ENCODE measurements at places on chromosomes 5 and 9.

DNA sequence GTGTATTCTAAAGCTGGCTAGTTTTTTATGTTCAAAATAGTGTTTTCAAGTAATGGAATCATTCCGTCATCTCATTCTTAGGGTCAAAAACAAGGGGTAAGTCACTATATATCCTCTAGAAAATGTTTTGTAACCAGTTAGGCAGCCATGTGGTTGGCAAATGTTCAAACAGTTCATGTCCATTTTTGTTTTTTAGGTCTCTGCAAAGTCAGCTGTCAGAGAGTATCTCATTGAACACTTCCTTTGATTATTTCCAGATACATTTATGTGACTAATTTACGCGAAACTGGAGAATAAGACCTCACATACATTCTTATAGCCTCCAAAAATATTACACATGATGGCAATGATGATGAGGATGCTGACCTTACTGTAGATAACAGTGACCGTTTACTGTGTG, 50.4 kb downstream of the TRIO start:
- DNase-seq = no peak

- DNase-seq = no peak
These were observed 88.0 kb upstream of the FTMT start for GRCh38 chr5:121763665-121764064.

GRCh38 chr5:1011226-1011631, 2.6 kb downstream of the NKD2 start:
- peak; percentile 41 for DNase-seq

DNA sequence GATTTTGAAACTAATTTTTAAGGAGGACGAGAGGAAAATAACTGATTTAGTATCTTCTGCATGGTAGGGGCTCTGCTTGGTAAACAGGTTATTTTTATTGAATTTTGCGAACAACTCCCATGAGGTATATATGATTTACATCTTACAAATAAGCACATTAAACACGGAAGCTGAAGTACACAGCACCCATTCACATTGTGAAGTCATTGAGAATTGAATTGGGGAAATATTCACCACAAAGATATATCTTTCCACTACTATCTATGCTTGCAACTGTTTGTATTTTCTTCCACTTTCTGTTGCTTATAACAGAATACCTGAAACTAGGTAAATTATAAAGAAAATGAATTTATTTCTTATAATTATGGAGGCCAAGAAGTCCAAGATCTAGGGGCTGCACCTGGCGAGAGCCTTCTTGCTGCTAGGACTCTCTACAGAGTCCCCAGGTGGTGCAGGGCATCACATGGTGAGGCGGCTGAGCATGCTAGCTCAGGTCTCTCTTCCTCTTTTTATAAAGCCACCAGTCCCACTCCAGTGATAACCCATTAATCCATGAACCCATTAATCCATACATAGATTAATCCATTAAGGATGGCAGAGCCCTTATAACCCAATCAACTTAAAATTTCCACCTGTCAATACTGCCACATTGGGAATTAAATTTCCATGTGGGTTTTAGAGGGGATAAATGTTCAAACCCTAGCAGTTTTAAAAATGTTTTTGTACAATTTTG, 79.0 kb upstream of the ZNF608 start:
- no peak for DNase-seq

DNA sequence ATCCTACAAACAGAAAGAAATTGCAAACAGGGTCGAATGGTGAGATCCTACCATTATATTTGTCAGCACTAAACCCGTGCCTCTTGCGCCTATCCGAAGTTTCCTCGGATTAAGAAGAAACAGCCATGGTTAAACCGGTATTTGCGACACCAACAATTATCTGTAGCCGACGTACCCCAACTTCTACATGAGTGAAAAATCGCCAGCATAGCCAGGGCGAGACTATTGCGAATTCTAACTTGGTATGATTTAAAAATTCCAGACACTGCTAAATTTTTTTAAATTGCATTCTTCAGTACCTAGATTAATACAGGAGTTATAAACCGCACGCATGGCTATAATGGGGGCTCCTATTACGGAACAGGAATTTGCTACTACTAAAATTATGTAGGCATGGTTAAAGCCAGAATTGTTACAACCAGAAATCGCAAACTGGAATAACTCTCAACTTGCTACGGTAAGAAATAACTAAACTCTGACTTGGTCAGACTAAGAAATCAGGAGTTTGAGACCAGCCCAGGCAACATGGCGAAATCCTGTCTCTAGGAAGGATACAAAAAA, 25.3 kb upstream of the ANXA2R start:
- DNase-seq = no peak

DNA sequence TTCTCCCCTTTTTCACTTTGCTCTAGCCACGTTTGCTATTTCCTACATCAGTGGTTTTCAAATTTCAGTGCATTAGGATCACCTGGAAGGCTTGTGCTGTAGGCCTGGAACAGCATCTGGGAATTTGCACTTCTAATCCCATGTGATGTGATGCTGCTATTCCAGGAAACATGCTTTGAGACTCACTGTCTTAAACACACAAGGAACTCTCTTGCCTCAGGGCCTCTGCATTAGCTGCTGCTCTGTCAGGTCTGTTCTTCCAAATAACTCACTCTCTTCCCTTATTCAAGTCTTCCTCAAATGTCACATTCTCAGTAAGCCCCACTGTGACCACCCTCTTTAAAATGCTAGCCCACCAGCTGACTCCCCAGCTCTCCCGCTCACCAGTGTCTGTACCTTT, 204.0 kb downstream of the DNAH5 start:
- no peak for DNase-seq

GRCh38 chr9:115005322-115005721, 74.9 kb upstream of the TNFSF8 start:
- DNase-seq = no peak

- no peak for DNase-seq
These were observed 56.4 kb upstream of the ISL1 start for GRCh38 chr5:51326844-51327243.

GRCh38 chr5:172775326-172776234, 4.6 kb upstream of the DUSP1 start:
- DNase-seq = no peak

DNA sequence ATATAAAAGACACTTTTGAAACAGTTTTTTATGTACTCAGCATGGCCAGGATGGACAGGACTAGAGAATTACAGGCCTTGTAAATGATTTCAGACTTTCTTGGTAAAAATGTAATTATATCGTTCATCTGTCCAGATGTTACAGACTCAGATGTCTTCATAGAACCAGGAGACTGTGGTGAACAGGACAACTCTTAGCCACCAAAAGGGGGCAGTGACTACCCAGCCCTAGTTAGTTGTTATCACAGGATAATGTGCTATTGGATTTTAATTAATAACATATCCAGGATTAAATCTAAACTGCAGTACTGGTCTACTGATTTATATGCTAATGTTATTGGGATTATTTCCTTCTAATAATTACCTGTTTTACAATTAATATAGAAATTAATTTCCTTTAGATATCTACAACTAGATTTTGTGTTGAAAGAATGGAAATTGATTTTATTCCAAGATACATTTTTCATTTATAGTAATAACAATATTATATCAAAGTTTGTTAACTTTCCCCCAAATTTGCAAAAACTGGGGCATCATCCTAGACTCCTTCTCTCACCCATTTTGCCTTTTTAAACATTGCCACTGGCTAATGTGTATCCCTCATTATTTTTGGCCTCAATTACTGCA, 99.4 kb downstream of the MTREX start:
- DNase-seq = no peak

DNA sequence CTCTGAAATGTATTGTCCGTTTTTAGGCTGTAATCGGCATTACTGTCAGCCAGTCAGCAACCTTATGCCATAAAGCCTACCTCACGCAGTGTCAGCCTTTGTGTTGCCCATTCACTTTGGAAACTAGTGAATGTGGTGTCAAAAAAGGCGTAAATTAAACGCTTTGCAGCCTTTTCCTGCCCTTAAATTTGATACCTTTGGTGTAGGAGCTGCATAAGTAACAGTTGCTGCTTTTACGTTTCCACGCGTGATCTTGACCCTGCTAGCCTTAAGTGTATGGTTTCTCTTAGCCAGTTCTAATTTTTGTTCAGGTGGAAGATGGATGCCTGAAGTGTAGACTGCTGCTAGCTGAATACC, 257.7 kb downstream of the EPB41L4A start:
- no peak for DNase-seq

DNA sequence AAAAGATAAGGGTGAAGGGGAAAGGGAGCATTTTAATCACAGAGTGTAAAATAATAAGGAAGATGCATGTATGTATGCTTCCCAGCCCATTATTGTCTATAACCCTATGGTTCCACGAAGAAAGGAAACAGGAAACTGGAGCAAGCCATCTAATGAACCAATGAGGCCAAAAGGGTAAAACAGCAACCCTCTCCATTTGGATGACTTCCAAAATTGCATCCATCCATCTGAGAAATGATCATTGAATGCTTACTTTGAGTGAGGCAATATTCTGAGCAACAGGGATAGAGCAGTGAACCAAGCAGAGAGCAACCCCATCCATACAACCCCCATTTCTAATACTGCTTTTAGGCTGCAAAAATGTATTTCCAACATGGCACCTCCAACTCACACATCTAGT, 46.9 kb downstream of the ARL15 start:
- DNase-seq = no peak

DNA sequence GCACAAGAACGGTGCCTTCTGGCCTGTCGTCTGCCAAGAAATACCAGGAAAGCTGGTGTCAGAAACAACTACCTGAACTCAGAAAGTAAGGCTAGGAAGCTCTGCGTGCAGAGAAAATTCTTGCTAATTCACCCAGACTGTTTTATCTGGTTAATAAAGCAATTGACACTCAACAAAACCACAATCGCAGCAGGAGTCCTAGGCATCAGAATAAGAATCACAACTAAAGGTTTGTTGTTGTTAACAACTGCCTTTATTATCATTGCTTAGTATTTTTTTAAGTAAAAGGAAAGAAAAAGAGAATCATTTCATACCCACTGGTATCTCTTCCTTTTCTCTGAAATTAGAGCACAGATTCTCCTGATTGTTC, 3.9 kb upstream of the ISL1 start:
- no peak for DNase-seq

GRCh38 chr9:119881898-119882297, 512.7 kb upstream of the BRINP1 start:
- no peak for DNase-seq

DNA sequence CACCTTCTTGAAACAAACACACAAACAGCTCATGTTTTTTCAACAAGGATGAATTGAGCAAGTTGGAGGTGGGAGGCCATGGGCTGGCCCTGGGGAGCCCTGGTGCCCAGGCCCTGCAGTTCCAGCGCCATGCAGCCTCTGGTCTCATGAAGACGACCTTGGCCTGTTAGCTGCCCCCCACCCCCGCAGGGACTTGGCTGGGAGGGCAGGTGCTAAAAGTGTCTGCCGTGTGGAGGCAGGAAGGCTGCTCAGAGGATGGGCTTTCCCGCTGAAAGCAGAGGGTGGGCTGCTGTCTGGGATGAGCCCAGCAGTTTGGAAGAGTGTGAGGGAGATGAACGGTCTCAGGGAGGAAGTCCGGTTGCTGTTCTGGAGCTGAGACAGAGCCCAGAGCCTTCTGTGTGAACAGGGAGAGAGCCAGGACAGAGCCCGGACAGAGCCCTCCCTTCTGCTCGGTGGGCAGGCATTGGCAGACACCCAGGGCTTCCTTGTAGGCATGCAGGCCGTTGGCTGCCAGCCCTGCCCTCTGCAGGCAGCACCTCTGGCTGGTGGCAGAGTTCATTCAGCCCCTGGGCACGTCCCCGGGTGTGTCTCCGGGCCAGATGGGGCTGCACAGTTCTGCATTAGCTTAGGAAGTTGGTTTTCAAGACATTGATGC, 18.7 kb downstream of the ROPN1L start:
- no peak for DNase-seq

DNA sequence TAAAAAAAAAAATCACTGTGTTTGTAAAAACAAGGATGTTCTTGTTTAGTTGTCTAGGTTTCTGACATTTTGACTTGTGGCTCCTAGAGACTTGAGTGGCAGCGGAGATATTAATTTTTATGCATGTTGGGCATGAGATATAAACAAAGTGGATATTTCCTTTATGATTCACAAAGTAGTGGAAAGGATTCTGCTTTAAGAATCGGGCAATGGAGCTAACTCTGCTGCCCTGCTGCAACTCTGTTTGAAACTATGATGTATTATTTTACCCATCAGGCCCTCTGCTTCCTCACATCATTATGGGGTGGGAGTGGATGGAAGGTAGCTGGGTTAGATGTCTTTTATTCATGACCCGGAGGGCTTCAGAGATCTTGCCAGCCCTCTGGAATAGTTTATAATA, 94.1 kb upstream of the CD180 start:
- no peak for DNase-seq

Data from activated T-cell treated with anti-CD3 and anti-CD28 coated beads for 24 hours (primary cell).